ENCODE measurements at places on chromosomes 2 and 18.

- DNase-seq = no peak
Observed at GRCh38 chr18:73793386-73793785, 354.2 kb downstream of the FBXO15 start.

- DNase-seq = no peak
Observed at GRCh38 chr2:111184725-111185310, 64.1 kb downstream of the BCL2L11 start.

GRCh38 chr18:21167641-21168377, 56.2 kb upstream of the ROCK1 start:
- no peak for DNase-seq

GRCh38 chr2:16218625-16219024, 278.3 kb downstream of the MYCN start:
- DNase-seq = peak; percentile 9

DNA sequence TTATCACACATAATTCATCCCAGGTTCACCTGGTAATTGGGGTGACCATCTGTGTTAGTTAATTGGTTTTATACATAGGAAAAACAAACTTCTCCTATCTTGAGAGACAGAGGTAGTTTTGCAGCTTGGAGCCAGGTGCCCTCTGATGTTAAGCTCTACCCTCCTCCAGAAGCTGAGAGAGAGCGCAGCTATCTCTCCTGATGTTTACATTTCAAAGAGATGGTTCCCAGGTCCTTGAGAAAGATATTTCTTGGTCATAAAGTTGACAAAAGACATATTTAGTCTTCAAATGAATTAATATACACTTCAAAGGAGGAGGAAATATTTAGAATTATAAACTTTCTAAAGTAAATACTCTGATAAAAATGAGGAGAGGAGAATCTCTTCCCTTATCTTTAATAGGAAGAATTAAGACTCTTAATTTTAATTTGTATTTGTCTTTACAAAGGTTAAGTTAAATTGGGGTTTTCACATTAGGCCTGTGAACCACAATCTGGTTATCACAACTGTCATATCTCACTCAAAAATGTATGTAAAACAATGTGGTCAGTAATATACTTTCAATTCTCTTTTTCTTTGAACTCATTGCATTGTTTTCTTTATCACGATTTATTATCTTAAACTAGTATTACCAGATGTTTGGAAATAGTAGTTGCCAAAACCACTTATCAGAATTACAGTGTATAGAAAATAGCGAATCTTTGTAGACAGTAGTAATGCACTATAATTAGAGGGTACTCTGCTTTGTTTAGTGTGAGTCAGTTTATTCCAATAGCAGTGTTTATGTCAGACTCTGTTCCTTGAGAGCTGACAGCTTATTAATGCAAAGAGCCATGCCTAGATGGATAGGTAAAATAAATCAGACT, 26.8 kb downstream of the SERPINB4 start:
- DNase-seq = no peak

GRCh38 chr2:73069855-73070642, 1.5 kb downstream of the SFXN5 start:
- no peak for DNase-seq

DNA sequence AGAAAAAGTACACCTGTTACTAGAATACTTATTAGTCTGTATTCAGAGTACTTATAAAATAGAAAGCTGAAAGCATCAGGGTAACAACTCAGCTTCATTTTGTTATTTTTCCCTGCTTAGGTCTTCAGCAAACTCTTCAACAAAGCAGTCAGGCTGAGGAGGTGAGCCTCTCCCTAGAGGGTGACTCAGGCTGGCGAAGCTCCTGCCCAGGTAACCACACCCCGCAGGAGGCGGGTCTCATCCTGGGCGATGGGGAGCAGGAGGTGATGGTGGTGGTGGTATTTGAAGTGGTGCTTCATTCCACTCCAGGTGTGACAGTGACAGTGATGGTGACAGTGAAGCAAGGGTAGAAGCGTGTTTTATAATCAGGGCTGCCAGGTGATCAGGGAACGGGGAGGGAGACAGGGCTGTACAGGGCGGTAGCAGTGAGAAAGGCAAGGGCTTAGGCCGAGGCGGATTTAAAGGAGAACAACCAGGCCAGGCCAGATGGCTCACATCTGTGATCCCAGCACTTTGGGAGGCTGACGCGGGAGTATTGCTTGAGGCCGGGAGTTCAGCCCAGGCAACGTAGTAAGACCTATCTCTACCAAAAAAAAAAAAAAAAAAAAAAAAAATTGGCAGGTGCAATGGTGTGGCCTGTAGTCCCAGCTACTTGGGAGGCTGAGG, 127.1 kb downstream of the SOCS6 start:
- no peak for DNase-seq

DNA sequence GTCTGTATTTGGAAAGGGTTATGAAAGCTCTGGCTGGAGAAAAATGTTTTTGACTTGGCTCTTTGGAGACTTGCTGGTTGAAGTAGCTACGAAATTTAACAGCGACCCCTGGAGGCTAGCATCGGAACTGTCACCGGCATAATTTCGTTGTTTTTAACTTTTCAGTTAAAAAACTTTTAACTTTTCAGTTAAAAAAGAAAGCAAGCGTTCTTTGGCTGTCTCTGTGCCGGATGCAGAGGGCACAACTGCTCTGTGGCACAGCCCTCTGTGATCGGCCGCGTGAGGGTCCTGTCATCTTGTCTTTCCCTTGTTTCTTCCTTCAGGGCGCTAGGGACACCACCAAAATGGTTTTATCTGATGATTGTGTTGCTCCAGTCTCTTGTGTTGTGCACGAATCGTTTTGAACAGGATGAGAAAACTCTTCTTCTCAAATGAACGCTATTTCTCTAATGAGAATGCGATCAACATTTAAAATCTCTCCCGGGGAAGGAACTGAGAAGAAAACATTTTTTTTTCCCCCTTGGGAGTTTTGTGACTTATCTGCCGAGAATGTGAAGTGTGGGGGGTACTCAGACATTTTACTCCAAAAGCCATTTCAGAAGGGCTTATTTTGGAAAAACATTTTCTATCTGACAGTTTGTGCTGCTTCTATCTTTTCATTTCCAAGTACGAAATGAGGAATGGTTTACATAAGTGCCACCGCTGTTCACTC, 57.1 kb downstream of the ADCYAP1 start:
- peak; percentile 59 for DNase-seq

DNA sequence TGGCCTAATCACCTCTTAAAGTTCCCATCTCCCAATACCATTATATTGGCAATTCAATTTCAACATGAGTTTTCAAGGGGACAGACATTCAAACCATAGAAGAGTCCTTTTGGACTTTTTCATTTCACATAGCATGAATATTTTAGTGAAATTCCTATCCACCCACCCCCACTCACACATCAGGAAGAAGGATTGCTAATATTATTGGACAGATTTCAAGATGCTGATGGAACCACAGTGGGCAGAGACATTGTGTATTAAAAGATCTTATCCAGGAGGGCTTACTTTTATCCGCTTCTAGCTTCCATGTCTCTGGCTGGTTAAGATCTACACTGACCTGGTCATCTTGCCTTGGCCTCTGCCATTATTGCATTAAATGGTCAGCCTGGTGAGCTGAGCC, 297.4 kb upstream of the ACVR2A start:
- DNase-seq = no peak

GRCh38 chr18:25843791-25844190, 246.6 kb downstream of the SS18 start:
- no peak for DNase-seq

DNA sequence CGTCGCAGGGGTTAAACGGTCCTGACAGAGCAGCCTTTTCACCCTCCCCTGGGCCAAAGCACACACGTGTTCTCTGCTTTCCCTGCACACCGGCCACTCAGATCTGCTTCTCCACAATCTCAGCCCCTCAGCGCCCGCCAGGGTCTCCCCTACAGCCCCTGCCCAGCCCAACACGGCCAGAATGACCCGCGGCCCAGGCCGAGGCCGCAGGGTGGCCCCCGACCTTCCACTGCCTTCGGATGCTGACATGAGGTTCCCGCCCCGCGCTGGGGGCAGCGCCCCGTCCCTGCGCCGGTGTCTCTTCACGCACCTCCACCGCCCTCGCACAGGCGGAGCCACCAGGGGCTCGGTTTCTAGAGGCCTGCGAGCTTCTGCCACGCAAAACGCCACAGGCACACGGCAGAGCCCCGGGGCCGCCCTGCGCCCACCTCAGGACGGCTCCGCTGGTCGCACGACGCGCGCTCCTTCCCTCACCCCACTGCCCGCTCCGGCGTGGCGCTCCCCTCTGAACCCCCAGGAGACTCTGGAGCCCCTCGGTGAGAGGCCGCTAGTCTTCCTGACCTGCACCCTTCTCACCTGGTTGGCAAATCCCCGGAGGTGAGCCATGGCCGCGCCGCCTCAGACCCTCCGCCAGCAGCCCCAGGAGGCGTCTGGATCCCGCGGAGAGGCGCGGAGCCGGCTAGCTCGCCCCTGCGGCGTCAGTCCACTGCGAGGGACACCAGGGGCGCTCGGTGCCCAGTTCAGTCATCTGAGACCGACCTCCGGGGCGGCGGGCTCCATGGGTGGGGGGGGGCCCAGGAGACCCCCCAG, 749 bp downstream of the STK25 start:
- DNase-seq = peak; percentile 44

Measured in activated CD4-positive, alpha-beta T cell treated with anti-CD3 and anti-CD28 coated beads, Interleukin-2, amount 50 U/mL, for 48 hours (primary cell).